ENCODE measurements at places on chromosomes 11 and 22.
A peak's percentile ranks its signal among the peaks of the same experiment; 100 is the strongest.

GRCh38 chr22:39223091-39223710 lies 21.6 kb downstream of the PDGFB start:
- no peak for DNase-seq

- DNase-seq, result no peak
These were observed 28.1 kb downstream of the OR2AT4 start for GRCh38 chr11:75068559-75068958.

- DNase-seq, result no peak
These were observed 137.6 kb downstream of the TEAD1 start for GRCh38 chr11:12811861-12812260.

DNA sequence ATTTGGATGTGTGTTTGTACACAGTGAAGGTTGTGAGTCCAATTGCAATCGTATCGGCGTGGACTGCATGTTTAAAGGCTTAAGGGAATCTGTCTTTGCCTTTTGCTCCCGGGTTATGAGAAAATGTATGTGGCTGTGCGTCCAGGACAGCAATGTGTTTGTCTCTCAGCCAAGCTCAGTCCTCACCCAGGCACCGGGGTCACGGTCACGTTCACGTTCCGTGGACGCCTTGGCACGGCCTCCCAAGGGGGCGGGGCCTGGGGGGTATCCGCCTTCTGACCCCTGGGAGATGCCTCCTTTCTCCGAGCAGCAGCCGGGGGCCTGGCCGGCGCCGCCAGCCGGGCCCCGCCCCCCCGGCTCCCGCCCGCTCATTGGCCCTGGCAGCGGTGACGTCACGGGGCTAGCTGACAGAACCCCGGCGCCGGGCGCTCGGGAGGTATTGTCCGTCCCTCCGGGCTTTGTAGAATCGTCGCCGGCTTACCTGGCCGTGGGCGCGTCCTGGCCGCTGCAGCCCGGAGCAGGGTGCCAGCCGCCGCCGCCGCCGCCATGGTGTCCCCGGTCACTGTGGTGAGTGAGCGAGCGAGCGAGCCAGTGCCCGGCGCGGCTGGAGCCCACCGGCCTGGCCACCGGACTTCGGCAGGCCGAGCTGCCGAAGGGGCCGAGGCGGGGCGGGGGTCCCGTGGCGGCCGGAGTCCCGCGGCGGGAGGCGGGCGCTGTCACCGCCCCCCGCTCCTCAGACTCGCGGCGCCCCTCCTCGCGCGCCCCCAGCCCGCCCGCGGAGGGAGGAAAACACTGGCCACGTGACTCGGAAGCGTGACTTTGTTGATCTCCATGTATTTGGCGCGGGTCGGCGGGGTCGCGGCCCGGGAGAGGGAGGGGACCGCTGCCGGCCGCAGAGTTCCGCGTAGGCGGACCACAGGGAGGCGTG lies at the start of gene TMEM86A:
Gene TMEM86A, plus strand, starts transcription at position 439 of the 928 bp plus-strand sequence. Its CDS starts 108 bp downstream, at position 547.
- peak; percentile 79 for DNase-seq

GRCh38 chr11:77506857-77507256 lies 33.0 kb upstream of the PAK1 start:
- no peak for DNase-seq
